ENCODE measurements at places on chromosomes 1 and 21.

GRCh38 chr1:18309552-18310155, 171.1 kb upstream of the KLHDC7A start:
- DNase-seq: no peak

- no peak for DNase-seq
Observed at GRCh38 chr1:41424581-41425118, 59.8 kb downstream of the EDN2 start.

GRCh38 chr1:243416495-243416894, 160.7 kb downstream of the SDCCAG8 start:
- DNase-seq: no peak

DNA sequence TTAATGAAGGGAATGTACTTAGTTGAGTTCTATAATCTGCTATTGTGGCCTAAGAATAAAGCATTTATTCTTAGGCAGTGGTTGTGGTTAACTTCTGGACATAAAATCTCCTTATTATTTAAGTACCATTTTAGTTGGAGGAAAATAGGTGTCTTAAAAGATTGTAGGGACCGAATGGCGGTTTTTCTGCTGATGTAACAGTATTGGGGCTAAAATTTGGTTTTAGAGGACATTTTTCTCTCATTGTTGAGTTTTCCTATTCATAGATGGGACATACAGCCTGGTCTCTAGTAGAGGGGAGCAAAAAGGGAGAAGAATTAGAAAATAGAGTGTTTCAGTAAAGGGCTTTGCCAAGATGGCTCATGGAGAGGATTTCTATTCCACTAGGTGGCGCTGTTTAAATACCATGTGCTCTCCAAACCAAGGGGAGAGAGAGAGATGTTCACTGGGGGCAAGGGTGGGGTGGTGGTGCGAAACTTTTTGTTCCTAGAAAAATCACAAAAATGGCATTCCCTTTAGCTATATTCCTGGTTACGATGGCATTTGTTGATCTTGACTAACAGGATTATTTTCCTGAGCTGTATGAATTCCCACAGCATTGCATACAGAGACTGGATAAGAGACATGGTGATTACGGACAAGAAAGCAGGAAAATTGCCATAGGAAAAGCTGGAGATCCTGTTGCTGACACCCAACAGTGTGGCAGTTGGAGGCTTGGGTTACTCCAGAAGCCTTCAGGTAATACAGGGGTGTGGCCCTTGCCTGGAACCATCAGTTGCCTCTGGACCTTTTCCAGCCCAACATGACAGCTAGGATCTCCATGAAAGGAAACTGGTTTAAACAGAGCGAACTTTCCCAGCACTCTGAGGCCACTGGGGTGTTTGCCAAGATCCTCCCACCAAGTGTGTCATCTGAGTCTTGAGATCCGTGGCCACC, 18.2 kb upstream of the FCGR2A start:
- DNase-seq: peak; percentile 80

DNA sequence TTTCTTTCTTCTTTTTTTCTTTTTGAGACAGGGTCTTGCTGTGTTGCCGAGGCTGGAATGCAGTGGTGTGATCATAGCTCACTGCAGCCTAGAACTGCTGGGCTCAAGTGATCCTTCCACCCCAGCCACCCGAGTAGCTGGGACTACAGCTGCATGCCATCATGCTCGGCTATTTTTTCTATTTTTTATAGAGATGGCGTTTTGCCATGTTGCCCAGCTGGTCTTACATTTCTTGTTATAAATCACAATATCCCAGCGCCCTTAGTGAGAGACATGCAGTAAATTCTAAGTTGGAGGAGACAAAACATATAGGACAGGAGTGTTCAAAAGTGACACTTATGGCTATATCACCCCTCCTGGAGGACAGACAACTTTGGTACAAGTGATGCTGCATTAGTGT, 31.3 kb upstream of the ACTN2 start:
- peak; percentile 20 for DNase-seq

DNA sequence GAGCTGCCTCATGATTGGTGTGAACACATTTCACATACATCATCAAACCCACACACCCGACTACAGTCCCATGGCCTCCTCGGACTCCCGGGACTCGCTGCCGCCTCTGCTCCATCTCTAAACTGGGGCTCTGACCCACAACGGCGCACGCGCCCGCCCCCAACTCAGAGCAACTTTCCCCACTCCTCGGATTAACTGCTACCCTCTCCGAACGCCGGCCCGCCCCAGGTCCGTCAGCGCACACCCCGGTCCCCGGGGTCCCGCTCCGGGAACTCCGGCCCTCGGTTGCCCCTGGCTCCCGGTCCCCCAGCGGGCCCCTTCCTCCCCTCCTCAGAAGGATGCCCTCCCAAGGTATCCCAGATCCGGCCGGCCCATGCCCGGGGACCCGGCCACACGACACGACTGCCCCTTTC, 740 bp downstream of the DSTYK start:
- DNase-seq: peak; percentile 46

- no peak for DNase-seq
Observed at GRCh38 chr1:222653178-222653827, 35.4 kb downstream of the MIA3 start.

- no peak for DNase-seq
Observed at GRCh38 chr1:14666962-14667650, 68.6 kb downstream of the KAZN start.

DNA sequence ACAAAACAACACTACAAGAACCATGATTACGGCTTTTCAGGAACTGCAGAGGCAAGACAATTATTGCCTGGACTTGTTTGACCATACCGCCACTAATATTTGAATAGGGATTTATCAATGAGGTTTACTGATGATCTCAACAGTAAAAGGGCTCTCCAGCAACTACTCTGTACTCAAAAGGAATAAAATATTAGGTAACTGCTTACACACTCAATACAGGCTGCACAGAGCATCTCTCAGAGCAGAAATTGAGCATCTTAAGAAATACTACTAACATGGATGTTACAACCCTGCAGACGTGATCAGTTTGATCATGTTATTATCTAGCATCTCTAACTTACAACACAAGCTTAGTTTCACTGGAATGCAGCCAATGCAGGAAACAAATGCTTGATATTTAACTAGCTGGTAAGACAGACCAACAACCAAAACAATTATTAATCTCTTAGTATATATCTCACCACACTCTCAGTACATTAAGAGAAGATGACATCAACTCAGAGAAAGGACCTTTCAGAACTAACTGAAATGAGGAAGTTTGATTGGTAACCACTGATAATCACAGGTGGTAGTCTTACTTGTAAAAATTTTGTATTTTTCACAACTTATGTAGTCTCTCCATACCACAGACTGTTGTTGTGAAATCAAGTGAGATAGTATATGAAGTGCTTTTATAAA, 52.2 kb downstream of the PUM1 start:
- no peak for DNase-seq

Data from hepatocyte (in vitro differentiated cells).